H1 (cell line): ENCODE measurements at places on chromosomes 2 and 18. TPM values are rescaled to one million over a fixed set of nuclear protein-coding genes. Genes with fewer than 3 reads are reported as not detected.

GKN1 gene
- total RNA-seq: not detected in 2 replicates

UGT1A1 gene
- not detected in 2 replicates for total RNA-seq

HRH4 gene
- total RNA-seq: not detected in 2 replicates

DUSP19 gene
- 2.1 and 2.3 TPM in 2 replicates for total RNA-seq

DNA sequence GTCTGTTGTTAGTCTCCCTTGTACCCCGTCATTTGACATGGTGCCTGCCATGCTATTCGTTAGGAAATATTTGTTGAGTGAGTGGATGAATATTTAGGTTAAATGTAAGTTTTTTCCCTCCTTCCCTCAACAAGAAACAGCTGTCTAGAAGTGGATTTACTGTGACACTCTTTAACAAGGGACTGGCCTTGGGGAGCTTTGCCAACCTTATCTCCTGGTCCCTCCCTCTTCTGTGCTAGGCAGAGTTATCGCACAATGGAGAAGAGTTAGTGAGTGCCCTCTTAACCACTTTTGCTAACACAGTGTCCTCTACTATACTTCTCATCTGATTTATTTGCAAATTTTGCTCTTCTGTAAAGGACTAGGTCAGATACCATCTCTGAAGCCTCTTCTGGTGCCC lies 61.2 kb downstream of the DIS3L2 start:
- peaks cover 8% of the 10 kb centered on the region; the same call in 1 of the 2 replicates for H3K36me3 ChIP-seq
- no peak overlapping the region for H3K27ac ChIP-seq
- no peak overlapping the region for H3K4me3 ChIP-seq
- H3K4me1 ChIP-seq: no peaks in the 10 kb centered on the region
- DNase-seq: no peak
- H3K27me3 ChIP-seq: no peaks in the 10 kb centered on the region

- no peaks in the 10 kb centered on the region for H3K4me1 ChIP-seq
- no peak overlapping the region for H3K4me3 ChIP-seq
- no peaks in the 10 kb centered on the region for H3K36me3 ChIP-seq
- no peaks in the 10 kb centered on the region for H3K27me3 ChIP-seq
Observed at GRCh38 chr2:240405684-240406313, 29.7 kb upstream of the GPC1 start.

- peaks cover 9% of the 10 kb centered on the region for H3K4me1 ChIP-seq
- no peak for DNase-seq
- H3K27ac ChIP-seq: no peak overlapping the region
- no peak overlapping the region for H3K4me3 ChIP-seq
- H3K36me3 ChIP-seq: no peaks in the 10 kb centered on the region
- peaks cover 28% of the 10 kb centered on the region for H3K27me3 ChIP-seq
Observed at GRCh38 chr18:9712130-9712577, 4.1 kb downstream of the RAB31 start.

GRCh38 chr2:106843910-106844250 lies 42.1 kb downstream of the ST6GAL2 start:
- H3K4me1 ChIP-seq: no peaks in the 10 kb centered on the region; the same call in 1 of the 2 replicates
- H3K27me3 ChIP-seq: no peaks in the 10 kb centered on the region
